ENCODE measurements at places on chromosomes 4 and X.

DNA sequence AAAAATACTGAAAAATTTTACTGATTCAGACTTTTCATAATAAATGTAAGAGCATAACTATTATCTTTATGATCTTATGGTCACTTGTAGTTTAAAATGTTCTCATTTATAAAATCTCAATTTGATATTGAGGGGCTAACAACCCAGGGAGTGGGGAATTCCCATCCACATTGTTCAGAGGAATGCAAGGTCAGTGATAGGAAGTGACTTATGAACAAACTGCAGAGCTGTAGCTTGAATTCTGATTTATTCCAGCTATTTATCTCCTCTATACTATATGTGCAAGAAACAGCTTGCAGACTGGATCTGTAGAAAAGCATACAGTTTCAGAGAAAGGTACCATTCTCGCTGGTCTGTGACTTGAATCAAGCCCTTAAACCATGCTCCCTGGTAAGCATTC, 61.6 kb downstream of the SEC24D start:
- DNase-seq, result no peak

DNA sequence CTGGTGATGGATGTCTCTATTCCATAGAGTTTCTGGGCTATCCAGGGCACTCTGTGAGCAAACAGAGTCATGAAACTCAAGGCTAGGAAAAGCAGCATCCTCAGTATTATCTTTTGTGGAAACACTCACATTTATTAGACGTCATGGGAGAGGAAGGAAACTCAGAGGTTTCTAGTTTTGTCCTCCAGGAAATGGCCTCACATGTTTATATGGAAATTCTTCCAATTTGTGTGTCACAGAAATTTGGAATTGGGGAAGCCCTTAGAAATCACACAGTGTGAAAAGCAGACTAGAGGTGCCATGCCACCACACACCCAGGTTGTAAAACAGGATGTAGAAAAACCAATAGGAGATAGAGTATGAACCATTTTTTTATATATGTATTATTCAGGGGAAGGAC, 31.1 kb downstream of the IDS start:
- no peak for DNase-seq

- peak; percentile 1 for DNase-seq
Observed at GRCh38 chrX:110853610-110854009, 58.0 kb upstream of the CHRDL1 start.

DNA sequence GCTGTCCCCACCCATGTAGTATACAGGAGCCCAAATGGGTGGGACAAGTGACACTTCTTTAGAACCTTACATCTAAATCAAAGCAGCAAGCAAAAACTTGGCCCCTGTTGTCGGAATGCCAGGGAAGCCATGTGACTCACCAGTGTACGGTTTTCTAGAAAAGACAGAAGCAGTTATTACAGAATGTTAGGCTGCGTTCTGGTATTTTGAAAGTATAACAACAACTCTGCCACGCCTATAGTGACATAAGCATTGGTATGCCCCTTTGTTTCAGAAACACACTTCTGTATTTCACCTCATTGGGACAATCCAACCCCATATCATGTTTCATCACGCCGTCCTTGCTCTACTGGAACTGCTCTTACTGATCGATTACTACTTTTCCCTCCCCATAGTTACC, 14.8 kb downstream of the PDHA1 start:
- DNase-seq, result no peak

DNA sequence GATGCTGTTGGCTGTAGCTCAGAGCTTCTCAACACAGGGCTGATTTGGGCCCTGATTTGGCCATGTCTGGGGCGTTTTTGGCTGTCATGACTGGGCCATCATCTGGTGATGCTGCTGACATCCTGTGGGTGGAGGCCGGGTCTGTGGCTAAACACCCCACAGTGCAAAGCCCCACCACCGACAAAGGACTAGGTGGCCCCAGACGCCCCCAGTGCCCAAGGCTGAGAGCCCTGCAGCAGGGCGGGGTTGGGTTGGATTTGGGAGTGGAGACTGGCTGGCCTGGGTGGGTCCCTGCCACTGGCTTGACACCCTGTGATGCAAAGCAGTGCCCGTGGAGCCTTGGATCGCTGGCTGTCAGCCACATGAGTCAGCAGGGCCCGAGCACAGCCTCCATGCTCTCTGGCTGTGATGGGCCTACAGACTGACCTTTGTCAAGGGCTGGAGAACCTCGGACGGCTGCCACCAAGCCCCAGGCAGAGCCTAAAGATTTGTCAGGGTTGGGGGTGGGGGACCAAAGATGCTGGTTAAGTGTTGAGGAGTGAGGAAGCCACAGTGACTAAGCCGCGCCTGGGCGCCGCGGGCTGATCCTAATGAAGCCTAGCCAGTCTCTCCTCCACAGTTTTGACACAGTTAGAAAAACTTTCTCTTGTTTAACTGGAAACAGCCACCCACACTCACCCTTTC, 28.3 kb downstream of the CYTL1 start:
- DNase-seq, result no peak

DNA sequence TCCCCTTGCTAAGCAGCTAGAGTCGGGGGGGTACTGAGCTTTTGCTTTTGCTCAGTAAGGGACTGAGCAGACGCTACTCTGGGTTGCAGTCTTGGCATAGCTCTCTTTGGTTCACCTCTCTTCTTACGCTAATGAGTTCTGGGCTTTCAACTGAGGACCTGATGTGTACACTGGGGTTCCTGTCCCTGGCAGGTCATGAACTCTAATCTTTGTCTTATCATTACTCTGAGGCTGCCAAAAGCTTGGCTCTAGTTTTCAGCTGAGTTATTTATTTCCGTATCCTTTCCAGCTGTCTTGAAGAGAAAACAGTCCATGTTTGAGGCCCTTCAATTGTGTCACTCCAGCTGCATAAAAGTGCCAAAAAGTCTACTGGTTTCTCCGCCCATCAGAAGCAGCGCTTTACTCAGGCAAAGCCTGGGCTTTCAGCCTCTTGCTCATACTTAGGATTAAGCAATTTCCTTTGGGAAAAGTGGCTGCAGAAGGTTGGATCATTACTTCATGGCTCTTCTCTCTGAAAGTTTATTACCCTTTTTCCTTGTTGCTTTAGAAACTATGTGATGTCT, 121.0 kb upstream of the STOX2 start:
- no peak for DNase-seq

All from SW 1271 (cell line).